ENCODE measurements at places on chromosomes 7 and 10.

- no peak for DNase-seq
Observed at GRCh38 chr7:18538554-18539250, 43.2 kb downstream of the HDAC9 start.

- no peak for DNase-seq
Observed at GRCh38 chr7:105257338-105257737, 131.4 kb downstream of the SRPK2 start.

DNA sequence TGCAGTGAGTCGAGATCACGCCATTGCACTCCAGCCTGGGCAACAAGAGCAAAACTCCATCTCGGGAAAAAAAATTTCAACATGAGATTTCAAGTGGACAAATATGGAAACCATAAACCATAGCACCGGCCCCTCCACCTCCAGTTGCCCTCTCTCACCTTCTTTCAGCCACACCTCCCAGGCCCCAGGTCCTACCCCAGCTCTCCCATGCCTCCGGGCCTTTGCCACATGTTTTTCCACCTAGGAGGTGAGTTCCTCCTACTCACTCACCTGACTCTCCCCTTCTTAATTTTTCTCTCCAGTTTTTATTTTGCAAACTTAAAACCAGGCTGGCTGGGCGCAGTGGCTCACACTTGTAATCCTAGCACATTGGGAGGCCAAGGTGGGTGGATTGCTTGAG, 13.7 kb upstream of the CLDN4 start:
- DNase-seq: no peak

DNA sequence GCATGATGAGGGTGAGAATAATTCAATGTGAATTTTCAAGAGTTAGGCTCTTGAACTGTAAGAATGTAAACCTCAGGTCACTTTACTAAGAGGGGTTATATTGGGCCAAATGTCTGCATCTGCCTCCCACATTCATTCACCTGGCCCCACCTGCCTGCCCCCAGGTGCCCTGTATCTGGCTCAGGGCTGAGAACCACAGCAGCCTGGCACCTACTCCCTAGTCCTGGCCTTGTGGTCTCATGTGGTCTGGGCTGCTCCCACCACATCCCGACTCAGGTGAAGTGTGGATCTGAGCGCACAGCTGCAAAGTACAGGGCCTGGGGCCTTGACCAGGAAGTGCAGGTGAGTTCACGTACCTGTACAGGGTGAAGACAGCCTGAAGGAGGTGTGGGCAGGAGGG, 182.1 kb downstream of the PFKFB3 start:
- DNase-seq: no peak

GRCh38 chr7:6652446-6653011, 15.4 kb downstream of the ZNF316 start:
- DNase-seq: no peak

- DNase-seq: no peak
Observed at GRCh38 chr10:28595613-28596012, 62.7 kb downstream of the WAC start.

Data from stimulated activated CD4-positive, alpha-beta T cell treated with anti-CD3 and anti-CD28 coated beads, Interleukin-1b, Interleukin-23, amount 100 ng/mL, for 1 hour (primary cell).